ENCODE measurements at places on chromosomes 12 and 14.

GRCh38 chr14:61179061-61179690 is 102.0 kb downstream of the TMEM30B start:
- DNase-seq = no peak

- DNase-seq = no peak
Measured at GRCh38 chr12:128664501-128664900, 159.3 kb downstream of the SLC15A4 start.

DNA sequence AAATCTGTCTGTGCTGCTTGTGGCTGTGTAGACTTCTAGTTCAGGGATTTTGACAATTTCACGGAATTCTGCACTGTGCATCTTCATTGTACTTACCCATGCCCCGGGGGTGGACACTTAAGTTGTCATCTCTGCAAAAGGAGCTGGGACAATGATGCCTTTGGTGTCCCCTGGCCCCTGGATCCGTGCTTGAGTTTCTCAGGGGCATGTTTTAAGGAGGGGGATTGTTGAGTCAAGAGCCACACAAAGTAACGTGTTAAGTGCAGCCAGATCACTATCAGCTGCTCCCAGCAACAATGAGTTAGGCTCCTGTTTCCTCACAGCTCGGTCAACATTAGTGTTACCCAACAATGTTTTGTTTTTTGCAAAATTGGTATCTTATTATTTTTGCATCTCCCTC is 305.0 kb upstream of the DIO3 start:
- DNase-seq = no peak

- no peak for DNase-seq
Measured at GRCh38 chr12:53102883-53103807, at the start of gene SOAT2. SOAT2 (plus strand) TSS chr12:53103486; CDS start chr12:53103578, 92 bp downstream.
